Heart right ventricle (tissue), 16 donors: ENCODE measurements at places on chromosomes 13 and 19. TPM values are rescaled to one million over a fixed set of nuclear protein-coding genes. Genes with fewer than 3 reads are reported as not detected.

Gene ZNF765
- polyA plus RNA-seq: 3.4 TPM

Gene ZNF813
- 0.88 TPM for polyA plus RNA-seq

Gene PEG3
- polyA plus RNA-seq: 1.8 TPM

Gene TPRX2
- not detected for polyA plus RNA-seq

Gene UPF1
- polyA plus RNA-seq: 25.2 TPM

Gene ZNF486
- polyA plus RNA-seq: 1.3 TPM

Gene KIR3DL2
- not detected for polyA plus RNA-seq

Gene VAV1
- 1.3 TPM for polyA plus RNA-seq

Gene MAB21L1
- polyA plus RNA-seq: 0.17 TPM
